SK-N-SH (cell line): ENCODE measurements at places on chromosomes 2 and 18. TPM values are rescaled to one million over a fixed set of nuclear protein-coding genes. Genes with fewer than 3 reads are reported as not detected.

CNOT11 gene
- polyA plus RNA-seq: 38.4 and 42.2 TPM in 2 replicates

PDK1 gene
- 5.3 and 6.3 TPM in 2 replicates for polyA plus RNA-seq

APLF gene
- 1.1 and 1.3 TPM in 2 replicates for polyA plus RNA-seq

ANKRD53 gene
- 0.29 and 0.58 TPM in 2 replicates for polyA plus RNA-seq

GCFC2 gene
- 7.7 and 8.9 TPM in 2 replicates for polyA plus RNA-seq

FBXO48 gene
- 0.30 and 0.45 TPM in 2 replicates for polyA plus RNA-seq

BMP10 gene
- not detected in 2 replicates for polyA plus RNA-seq

GRCh38 chr2:1584691-1585485, 159.4 kb downstream of the PXDN start:
- DNase-seq: no peak

DNA sequence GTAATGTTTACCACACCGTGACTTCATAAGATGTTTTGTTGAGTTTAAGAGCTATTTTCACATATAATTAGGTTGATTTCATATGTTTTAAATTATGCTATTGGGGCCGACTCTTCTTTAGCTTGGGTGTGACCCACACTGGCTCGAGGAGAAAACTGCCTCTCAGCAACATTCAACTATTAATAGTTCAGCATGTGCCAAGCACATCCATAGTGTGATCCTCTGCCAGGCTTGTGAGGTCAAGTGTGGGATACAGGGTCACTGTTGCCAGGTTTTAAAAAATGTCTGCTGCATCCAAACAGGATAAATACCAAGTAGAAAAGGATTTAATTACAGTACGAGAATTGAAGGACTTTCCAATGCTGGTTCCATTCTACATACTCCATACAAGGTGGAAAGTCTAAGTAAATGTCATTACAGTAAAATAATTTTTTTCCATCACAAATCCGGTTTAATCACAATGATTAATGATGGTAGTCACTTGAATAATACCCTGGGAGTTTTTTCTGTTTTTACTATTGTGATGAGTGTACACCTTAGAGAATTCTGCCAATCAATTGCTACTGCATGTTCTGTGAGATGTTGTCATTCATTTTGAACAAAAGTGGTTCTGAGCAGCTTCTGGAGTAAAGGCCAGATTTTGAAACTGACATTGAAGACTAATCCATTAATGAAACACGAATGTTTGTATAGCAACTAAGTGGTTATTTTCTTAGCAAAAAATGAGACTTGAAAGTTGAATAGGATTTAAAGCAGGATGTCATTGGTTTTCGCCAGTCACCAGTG, 84.5 kb downstream of the ABI2 start:
- DNase-seq: no peak

DNA sequence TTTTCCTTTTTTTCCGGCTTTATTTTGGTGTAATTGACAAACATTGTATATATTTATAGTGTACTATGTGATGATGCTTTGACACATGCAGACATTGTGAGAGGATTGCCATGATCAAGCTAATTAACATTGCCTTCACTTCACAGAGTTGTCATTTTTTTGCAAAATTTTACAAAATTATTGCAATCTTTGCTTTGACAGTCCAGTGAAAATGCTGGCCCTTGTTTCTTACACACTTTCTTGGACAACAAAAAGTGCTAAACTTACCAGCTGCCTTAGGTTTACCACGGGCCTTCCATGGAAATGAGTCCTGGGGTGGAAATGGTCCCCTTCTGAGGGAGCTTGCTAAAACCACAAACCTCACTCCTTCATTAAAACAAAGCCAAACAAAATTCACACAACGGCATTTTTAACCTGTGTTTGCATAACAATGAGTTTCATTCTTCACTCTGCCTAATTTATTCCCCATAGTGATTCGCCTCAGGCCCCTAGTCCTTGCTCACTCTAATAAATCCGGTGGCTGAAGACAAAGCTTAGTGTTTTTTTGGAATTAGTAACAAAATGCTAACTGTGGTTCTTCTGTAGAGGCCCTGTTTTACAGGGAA, 32.2 kb downstream of the LINC00305 start:
- no peak for DNase-seq

- DNase-seq: no peak
Measured at GRCh38 chr2:60488291-60488690, 65.2 kb downstream of the BCL11A start.

DNA sequence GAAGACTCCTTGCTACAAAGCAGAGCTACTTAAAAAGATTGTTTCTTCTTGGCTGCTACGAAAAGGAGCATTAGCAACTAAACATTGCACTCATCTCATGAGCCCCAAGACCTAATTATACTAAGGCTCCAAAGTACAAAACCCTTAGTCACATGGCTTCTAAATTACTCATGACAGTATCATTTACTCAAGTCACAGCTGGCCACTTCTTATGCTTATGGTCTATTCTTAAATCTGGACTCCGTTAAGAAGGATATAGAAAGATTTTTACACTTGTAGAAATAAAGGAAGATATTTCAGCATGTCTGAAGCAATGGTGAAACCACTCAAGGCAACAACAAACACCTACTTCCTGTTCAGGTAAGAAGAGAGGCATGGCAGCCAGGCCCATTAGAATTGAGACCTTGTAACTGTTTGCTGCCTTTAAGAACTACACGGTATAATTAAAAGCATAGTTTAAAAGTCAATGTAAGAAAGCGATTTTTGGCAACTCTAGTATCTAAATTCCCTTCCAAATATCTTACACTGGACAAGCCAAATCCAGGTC, 12.7 kb downstream of the ANKRD44 start:
- no peak for DNase-seq

DNA sequence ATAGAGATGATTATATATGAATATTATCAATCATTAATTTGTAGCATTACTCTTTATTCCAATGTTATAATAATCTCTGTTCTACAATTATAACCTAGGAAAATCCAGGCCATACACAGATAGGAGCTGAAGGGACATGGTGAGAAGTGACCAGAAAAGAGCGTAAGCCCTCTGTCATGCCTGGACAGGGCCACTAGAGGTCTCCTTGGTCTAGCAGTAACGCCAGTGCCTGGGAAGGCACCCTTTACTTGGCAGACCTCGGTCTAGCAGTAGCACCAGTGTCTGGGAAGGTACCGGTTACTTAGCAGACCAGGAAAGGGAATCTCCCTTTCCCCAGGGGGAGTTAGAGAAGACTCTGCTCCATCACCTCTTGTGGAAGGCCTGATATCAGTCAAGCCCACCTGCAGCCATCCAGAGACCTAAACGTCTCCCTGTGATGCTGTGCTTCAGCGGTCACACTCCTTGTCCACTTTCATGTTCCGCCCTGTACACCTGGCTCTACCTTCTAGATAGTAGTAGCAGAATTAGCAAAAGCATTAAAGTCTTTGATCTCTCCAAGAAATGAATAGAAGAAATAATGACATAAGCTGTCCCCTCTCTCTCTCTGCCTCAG, 447.5 kb upstream of the FSIP2 start:
- DNase-seq: no peak
